Motor neuron (in vitro differentiated cells): ENCODE measurements at places on chromosomes 3 and 15.

- no peak for ATAC-seq
Measured at GRCh38 chr15:64751464-64751863, 23.9 kb downstream of the RBPMS2 start.

DNA sequence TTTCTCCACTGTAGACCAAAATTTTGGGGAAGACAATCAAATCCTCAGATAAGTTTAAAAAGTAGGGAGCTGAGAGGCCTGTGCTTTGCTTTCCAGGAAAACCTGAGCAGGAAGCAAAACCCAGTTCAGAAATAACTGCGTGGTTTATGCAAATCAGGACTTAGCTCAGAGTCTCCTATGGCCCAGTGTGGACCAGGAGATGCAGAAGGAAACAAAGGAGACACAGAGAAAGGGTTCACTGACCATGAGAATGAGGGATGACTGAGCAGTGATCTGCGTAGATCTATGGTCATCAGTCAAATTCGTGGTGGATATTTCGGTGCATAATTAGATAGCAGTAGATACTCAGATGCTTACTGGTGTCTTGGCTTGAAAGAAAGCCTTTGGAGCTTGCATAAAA is 196.6 kb downstream of the TPRG1 start:
- no peak for ATAC-seq

GRCh38 chr3:195249057-195249770 is 21.7 kb downstream of the XXYLT1 start:
- ATAC-seq, result no peak

- ATAC-seq, result no peak
Measured at GRCh38 chr3:189529889-189530471, 101.2 kb upstream of the TP63 start.

- ATAC-seq, result no peak
Measured at GRCh38 chr3:116285781-116286421, 159.4 kb downstream of the LSAMP start.

DNA sequence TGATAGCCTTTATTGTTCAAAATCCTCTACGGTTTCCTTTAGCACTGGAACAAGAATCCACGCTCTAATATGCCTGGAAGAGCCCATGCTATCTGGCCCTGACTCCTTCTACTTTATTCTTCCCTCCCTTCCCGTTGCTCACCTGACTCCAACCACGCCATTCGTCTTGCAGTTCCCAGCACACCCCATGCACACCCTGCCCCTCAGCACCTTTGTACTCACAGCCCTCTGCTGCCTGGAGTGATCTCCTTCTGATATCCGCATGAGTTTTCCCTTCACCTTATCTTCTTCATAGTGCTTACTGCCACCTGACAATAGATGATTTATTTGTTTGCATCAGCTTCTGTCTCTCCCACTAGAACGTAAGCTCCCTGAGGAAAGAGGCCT is 16.6 kb upstream of the BCL2A1 start:
- ATAC-seq, result no peak

GRCh38 chr3:30495172-30496065 is 111.0 kb upstream of the TGFBR2 start:
- ATAC-seq, result no peak

- peak; percentile 92 for ATAC-seq
Measured at GRCh38 chr3:130276203-130276803, 69.2 kb upstream of the COL6A5 start.

- ATAC-seq, result no peak
Measured at GRCh38 chr3:55615694-55616295, 128.7 kb upstream of the WNT5A start.
